NAMALWA (cell line): ENCODE measurements at places on chromosomes 11 and 22.

DNA sequence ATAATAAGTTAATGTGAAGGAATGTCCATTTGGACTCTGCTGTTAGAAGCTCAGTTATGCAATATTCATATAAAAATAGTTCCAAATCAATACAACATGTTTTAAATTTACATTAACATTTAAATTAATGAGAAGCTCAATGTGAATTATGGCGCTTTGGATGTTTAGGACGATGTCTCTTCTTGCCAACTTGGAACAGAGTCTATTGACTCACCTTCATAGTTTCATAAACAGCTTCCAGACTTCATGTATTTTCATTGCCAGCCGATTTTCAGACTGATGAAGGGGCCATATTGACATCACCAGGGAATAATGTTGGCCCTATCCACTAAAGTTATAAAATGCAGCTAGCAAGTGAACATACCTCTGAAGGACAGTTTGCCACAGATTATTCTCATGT is 1136.2 kb downstream of the LRRC4C start:
- no peak for DNase-seq

DNA sequence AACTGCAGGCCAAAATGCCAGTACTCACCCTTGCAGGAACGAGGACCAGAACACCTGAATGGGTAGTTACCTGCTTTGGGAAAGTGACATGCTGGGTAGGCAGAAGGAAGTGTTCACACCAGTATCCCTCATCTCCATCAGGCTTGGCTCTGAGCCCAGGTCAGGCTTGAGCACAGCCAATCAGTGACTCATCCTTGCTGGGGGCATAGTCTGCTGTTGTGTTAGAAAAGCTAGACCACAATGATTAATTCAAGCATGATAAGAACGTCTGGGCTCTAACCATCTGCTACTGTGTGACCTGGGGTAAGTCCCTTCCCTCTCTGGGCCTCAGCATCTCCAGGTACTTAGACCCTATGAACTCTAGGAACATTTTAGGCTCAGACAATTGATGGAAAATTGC is 450.4 kb downstream of the MIAT start:
- no peak for DNase-seq

DNA sequence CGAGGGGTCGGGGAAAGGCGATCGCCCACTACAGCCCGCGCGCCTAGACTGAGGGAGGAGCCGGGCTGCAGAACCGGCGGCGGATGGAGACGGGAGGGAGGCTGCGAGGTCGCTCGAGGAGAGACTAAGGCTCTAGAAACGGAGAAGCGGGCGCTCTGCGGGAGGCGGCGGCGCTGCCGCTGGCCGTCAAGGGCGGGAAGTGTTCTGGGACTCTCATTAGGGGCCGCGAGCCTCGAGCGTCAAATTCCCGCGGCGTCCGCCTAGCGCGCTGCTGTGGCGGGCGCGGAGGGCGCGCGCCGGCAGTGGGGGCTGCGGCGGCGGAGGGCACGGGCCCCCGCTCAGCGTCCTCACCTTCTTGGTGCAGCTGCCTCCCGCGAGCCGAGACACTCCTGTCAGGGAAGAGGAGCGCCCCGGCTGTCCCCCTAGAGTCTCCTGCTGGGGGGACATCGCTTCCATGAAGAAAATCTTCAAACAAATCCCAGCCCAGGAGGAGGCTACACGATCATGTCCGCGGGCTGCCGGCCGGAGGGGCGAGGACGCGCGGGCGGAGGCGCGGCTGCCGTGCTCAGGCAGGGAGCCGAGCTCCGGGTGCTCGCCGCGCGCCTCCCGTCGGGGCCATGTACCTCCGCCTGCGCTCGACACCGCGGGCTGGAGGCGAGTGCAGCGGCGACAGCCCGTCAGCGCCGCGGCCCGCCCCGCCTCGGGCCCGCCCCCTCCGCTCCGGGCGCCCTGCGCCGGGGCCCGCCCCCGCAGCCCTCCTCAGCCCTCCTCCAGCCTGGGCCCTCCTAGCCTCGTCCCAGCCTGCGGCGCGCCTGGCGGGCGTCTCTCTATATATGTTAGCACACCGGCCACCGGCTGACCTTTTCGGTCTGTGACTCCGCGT is at the start of gene ARHGAP20:
Gene ARHGAP20, minus strand, starts transcription at position 662 of the 883 bp plus-strand sequence. Its CDS starts 206 bp downstream, at position 456.
- DNase-seq, result no peak

- no peak for DNase-seq
Measured at GRCh38 chr11:6240781-6241180, 1.9 kb downstream of the CNGA4 start.

DNA sequence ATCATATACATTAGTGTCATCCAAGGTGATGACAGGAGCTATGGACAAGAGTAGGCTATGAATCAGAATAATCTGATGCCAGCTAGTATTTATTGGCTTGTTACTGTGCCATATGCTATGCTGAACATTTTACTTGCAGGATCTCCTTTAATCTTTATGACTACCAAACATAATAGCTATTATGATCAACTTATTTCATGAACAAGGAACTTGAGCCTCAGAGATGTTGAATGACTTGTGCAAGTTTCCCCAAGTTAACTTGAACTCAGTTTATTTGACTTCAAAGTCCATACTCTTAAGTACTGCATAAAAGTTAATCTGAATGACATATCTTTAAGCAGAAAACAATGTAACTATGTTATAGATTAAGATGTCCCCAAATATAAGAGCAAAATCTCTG is 178.8 kb upstream of the ARHGAP20 start:
- no peak for DNase-seq

GRCh38 chr22:19756288-19757128 is 4.1 kb upstream of the TBX1 start:
- peak; percentile 49 for DNase-seq

- DNase-seq, result no peak
Measured at GRCh38 chr11:64056213-64056785, 20.6 kb downstream of the FLRT1 start.

- no peak for DNase-seq
Measured at GRCh38 chr11:15055620-15056356, 17.6 kb upstream of the CALCB start.

DNA sequence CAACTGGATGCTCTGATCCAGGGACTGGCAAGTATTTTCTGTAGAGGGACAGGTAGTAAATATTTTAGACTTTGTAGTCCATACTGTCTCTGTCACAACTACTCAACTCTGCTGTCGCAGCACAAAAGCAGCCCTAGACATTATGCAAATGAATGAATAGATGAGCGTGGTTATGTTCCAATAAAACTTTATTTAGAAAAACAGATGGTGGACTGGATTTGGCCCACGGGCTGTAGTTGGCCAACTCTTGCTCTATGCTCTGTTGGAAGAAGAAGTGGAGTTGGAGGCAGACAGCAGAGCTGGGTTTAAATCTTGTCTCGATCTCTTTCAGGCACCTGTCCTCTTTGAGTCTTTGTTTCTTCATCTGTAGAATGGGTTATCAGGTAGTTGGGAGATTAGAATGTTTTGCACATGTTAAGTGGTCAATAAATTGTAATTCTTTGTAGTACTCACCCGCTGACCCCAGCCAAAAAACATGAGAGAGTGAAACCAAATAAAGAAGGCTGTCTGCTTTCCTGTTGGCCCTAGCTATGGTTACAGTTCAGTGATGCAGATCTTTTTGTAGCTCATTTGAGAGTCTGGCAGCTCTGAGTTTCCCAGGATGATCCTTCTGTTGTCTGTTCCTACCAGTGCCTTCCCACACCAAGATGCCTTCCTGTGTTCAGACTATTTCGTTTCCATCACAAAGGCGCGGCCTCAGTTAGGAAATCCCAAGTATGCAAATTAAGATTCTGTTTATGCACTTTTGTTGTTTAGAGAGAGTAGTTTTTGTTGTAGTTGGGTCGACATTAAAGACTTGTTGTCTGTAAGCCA is 198.1 kb upstream of the SEZ6L start:
- DNase-seq, result peak; percentile 38

DNA sequence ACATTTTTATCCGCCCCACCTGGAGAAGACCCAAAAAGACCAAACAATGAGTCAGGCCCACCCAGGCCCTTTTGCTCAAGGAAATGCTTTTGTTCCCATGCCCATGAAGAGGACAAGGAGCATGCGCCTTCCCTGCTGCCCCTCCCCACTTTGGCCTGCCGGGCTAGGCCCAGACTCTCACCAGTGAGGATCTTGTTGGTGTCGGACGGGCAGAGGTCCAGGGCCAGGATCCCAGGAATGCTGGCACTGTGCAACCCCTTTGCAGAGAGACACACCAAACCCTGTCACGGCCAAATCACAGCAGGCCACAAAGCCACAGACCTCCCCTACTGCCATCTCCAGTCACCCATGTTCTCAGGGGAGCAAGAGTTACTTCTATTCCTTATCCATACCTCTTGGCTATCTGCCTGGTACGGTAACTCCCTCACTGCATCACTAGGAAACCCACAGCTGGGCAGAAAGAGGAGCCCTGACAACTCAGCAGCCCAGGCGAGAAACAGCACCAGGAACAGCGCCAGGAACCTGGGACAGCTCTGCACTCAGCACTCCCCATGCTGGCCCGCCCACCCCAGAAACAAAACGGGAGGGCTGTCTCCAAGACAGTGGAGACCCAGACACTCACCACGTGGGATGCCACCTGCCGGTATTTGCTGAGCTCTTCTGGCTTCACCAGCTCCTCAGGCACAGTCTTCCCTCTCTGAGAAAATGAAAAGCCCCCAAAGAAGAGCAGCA is 5.5 kb downstream of the PRPF19 start:
- DNase-seq, result no peak

DNA sequence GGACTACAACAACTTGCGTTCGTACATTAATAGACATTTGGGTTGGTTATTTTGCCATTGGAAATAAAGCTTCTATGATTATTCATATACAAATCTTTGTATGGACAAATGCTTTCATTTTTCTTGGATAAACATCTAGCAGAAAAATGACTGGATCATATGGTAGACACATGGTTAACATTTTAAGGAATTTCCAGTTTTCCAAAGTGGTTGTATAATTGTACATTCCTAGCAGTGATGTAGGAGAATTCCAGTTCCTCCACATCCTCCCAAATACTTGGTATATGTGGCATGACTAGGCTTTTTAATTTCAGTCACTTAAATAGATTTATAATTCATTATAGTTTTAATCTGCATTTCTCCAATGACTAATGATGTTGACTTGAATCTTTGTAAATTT is 246.2 kb upstream of the NCAM1 start:
- no peak for DNase-seq

GRCh38 chr22:25564979-25565677 is 653 bp downstream of the GRK3 start:
- peak; percentile 40 for DNase-seq

DNA sequence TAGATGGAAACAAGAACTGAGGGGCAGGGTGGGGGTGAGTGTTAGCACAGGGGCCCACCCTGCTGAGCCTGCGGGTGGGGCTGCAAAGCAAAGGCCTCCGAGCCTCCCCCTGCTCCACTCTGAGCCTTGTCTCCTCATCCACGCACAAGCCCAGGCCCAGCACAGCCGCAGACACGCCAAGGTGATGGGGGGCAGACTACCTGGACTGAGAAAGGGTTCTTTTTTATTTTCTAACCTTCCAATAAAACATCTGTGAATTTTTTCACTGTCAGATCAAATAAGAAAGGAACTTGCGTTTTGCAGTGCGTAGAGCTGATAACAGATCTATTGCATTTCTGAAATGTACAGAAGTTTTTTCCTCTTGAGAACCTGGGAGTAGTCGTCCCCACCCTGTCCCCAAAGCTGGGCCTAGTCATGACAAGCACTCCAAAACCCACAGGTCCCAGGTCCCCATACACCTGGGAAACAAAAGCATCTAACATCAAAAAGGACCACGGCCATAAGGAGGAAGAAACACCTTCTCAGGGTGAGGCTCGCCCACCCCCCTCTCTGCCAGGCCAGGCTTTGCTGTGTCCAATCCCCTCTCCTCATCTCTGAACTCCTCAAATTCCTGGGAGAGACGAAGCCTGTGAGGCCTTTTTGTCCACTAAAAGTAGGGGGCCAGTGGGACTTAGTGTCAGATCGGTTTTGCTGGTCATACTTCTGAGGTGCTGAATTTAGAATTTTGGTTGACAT is 22.7 kb upstream of the CD5 start:
- no peak for DNase-seq

DNA sequence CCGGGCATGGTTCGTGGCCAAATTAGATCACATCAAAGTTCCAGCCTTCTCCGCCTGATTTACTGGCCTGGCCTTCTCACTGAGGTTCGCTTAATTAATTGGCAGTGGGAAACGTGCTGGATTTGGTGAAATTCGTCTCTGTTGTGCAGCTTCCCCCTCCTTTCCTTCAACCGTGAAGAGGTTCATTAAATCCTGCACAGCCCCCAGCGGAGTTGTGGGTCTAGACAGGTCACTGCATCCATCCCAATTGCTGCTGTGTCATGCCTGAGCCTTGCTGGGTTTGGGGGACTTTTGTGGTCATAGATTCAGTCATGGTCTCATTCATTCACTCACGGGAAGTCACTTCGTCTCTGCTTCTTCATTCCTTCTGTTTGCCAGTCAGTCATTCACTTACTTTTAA is 90.0 kb downstream of the INSC start:
- DNase-seq, result no peak

DNA sequence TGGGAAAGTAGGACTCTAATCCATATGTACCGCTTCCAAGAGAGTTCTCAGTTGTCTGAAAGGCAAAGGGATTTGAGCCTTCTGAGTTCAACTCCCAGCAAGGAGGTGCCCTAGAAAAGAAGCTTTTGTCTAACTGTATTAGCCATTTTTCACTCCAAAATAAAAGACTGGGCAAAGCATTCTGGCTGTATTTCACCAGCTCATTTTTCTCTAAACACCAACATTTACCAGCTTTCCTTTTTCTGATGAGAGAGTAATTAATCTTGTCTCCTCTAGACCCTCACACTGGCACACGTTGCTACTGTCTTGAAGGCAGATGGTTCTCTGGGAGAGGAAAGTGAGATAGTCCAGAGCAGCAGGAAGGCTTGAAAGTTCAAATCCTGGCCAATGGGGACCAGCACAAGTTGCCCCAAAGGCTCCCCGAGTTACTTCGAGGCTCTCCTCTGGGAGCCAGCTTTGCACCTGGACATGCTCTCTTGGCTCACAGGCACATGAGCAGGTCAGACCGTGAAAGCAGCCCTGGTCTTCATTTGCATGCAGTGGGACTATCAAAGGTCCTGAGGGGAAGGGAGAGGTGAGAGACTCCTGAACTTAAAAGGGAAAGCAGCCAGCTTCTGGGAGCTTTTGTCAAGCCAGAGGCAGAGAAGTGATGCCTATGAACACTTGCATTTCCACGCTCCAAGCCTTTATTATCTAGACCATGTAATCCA is 100.0 kb downstream of the NTM start:
- no peak for DNase-seq

GRCh38 chr11:72741429-72741833 is 10.8 kb downstream of the ARAP1 start:
- DNase-seq, result no peak

DNA sequence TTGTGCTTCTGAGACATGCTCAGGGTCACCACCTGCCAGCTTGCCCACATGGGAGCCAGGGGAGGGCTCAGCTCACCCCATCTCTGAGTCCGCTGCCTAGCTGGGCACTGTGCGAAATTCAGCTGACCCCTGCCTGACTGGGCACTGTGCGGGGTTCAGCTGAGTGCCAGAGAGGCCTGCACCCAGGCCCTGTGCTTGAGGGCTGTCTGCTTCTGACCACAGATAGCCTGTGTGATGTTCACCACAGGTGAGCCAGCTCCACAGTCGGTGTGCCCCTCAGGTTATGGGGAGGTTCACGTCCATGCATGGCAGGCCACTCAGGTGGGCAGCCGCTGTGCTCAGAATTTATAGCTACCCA is 84.5 kb upstream of the SUSD2 start:
- DNase-seq, result no peak

- no peak for DNase-seq
Measured at GRCh38 chr11:120169981-120170698, 32.2 kb upstream of the TRIM29 start.

- DNase-seq, result no peak
Measured at GRCh38 chr11:27934830-27935145, 173.2 kb downstream of the KIF18A start.

- DNase-seq, result no peak
Measured at GRCh38 chr11:122186439-122187080, 70.5 kb upstream of the BLID start.

GRCh38 chr11:133409799-133410198 is 122.5 kb downstream of the OPCML start:
- DNase-seq, result no peak
